ENCODE measurements at places on chromosomes 4 and X. TPM values are rescaled to one million over a fixed set of nuclear protein-coding genes. Genes with fewer than 3 reads are reported as not detected.

RAB33B gene
- total RNA-seq, result 30.1 TPM

CFAP47 gene
- total RNA-seq, result 16.8 TPM

HS6ST2 gene
- 51.8 TPM for total RNA-seq

HAUS7 gene
- total RNA-seq, result 36.2 TPM

IL3RA gene
- total RNA-seq, result 3.8 TPM

PLXNB3 gene
- total RNA-seq, result 14.6 TPM

DNA sequence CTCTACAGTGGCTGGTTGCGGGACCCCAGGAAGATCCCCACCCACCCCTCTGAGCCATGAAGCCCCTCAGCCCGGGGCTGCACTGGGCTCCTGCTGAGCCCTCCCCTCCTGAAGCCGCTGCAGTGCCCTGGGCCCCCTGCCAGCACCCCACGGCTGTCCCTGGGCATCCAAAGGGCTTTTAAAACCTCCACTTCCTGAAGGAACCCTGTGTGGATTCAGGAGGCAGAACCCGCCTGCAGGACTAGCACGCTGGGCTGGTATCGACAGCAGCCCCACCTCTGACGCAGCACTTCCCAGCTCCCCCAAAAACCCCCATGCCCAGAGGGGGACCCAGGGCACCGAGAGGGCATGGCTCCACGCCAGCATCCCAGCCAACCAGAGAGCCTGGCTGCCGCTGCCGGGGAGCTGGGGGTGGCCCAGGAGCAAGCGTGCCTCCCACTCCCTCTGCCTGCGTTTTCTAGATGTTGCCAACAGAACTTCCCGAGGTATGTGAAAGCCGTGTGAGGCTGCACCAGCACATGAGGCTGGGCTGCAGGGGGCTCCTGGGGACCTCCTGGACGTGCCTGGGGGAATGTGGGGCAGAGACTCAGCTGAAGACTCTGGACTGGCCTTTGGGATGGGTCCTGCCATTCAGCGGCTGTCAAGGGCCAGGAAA, 6.3 kb downstream of the MXD4 start:
- peaks cover 95% of the 10 kb centered on the region for H3K36me3 ChIP-seq
- no peak overlapping the region for H3K4me3 ChIP-seq
- H3K4me1 ChIP-seq, result peaks cover 58% of the 10 kb centered on the region

GRCh38 chrX:154028502-154029184, 8.9 kb upstream of the IRAK1 start:
- no peak overlapping the region for H3K27ac ChIP-seq
- H3K4me1 ChIP-seq, result peaks cover 9% of the 10 kb centered on the region
- peaks cover 64% of the 10 kb centered on the region for H3K36me3 ChIP-seq

DCAF4L1 gene
- 0.20 TPM for total RNA-seq

DNA sequence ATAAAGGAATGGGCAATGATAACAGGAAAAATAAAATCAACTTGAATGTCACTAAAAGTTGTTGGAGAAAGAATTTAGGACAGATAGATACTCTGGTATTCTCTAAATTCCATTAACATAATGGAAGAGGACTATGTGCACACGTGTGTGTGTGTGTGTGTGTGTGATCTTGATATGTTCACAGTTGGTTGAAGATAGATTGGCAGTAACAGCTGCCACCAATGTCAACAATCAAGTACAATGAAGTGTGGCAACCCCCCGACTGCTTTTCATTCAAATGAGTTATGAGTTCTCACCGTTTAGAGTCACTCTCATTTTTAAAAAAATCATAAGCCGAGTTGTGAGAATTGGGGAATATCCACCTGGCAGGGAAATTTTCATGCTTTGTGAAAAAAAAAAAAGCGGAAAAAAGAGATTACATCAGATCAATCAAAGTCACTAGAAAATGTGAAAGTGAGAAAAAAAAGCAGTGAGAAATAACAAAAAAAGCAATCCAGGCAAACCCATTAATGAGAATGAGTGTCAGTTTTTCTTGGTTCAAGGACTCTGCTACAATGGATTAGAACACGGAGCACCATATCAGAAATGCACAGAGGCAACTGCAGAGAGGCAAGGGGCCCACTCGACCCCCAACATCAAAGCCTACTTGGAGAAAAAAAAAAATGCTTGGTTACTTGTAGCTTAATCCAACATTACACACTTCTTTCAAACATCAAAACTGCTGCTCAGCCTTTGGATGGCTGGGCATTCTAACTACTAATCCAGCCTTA, 414.9 kb upstream of the PITX2 start:
- H3K27me3 ChIP-seq, result no peaks in the 10 kb centered on the region
- no peak for DNase-seq
- no peaks in the 10 kb centered on the region for H3K4me1 ChIP-seq

DNA sequence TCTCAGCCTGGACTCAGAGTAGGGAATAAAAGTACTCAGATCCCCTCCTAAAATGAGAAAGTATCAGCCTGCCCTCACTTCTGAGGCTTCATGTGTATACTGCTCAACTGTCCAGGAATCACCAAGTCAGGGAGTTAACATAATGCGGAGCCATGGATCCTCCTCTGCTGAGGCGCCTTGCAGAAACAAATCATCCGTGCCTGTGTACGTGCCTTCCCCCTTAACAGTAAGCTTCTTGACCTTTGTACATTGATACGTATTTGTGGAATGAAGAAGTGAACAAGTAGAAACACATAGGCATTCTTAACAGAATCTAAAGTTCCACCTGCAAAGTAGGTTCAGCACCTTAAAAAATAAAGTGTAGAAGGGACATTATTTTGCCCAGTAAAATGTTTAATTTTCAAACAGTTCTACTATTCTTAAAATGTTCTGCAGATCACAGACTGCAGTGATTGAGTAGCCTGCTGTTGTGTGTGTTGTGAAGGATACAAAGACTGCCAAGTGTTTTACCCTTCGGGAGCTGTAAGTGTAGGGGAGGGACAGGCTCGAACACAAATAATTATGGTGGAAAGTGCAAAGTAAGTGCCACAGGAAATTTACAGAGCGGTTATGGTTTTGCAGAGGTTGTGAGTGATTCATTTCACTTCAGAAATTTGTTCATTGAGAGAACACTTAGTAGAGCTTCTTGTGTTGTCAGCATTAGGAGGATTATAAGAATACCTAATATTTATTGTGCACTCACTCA, 61.9 kb downstream of the ARHGAP10 start:
- no peak overlapping the region for H3K4me3 ChIP-seq
- no peaks in the 10 kb centered on the region for H3K36me3 ChIP-seq
- H3K27me3 ChIP-seq, result no peaks in the 10 kb centered on the region
- peaks cover 2% of the 10 kb centered on the region for H3K4me1 ChIP-seq
- H3K27ac ChIP-seq, result no peak overlapping the region
- no peak for DNase-seq

MTCP1 gene
- total RNA-seq, result 24.9 TPM

GRCh38 chr4:38109370-38109769, 149.2 kb downstream of the PTTG2 start:
- H3K27me3 ChIP-seq, result no peaks in the 10 kb centered on the region
- peaks cover 25% of the 10 kb centered on the region for H3K36me3 ChIP-seq
- DNase-seq, result no peak
- H3K4me3 ChIP-seq, result no peak overlapping the region
- H3K27ac ChIP-seq, result no peak overlapping the region
- H3K4me1 ChIP-seq, result peaks cover 10% of the 10 kb centered on the region

GRCh38 chr4:156999175-156999517, 27.5 kb upstream of the PDGFC start:
- no peaks in the 10 kb centered on the region for H3K4me1 ChIP-seq
- no peaks in the 10 kb centered on the region for H3K27me3 ChIP-seq
- H3K4me3 ChIP-seq, result no peak overlapping the region
- H3K36me3 ChIP-seq, result no peaks in the 10 kb centered on the region
- H3K27ac ChIP-seq, result no peak overlapping the region

Data from spinal cord (tissue), 10 donors.